ENCODE measurements at places on chromosomes 1 and 21. TPM values are rescaled to one million over a fixed set of nuclear protein-coding genes. Genes with fewer than 3 reads are reported as not detected.

PROX1 gene
- 0.16 TPM for total RNA-seq

SASS6 gene
- total RNA-seq, result 1.8 TPM

SPATA1 gene
- total RNA-seq, result 2.3 TPM

C1orf226 gene
- total RNA-seq, result 0.49 TPM

MRAP gene
- not detected for total RNA-seq

PLXNA2 gene
- total RNA-seq, result 5.8 TPM

CD244 gene
- total RNA-seq, result not detected

E2F2 gene
- 0.24 TPM for total RNA-seq

ZNF326 gene
- 9.6 TPM for total RNA-seq

OR6K3 gene
- not detected for total RNA-seq

CFAP74 gene
- total RNA-seq, result not detected

RIPPLY3 gene
- 0.16 TPM for total RNA-seq

SLC1A7 gene
- total RNA-seq, result not detected

CBR3 gene
- total RNA-seq, result 14.4 TPM

ZP4 gene
- total RNA-seq, result 0.12 TPM

LYPD8 gene
- total RNA-seq, result not detected

LCE3E gene
- total RNA-seq, result not detected

FCRL6 gene
- not detected for total RNA-seq

SYCP1 gene
- not detected for total RNA-seq

NR5A2 gene
- 0.32 TPM for total RNA-seq

LSS gene
- total RNA-seq, result 465 TPM

FCGR3B gene
- not detected for total RNA-seq

IQCC gene
- 0.97 TPM for total RNA-seq

NBPF4 gene
- total RNA-seq, result not detected

DCDC2B gene
- not detected for total RNA-seq

FUBP1 gene
- 108 TPM for total RNA-seq

HIVEP3 gene
- 2.4 TPM for total RNA-seq

TSACC gene
- not detected for total RNA-seq

NBPF10 gene
- 2.4 TPM for total RNA-seq

FAM167B gene
- 2.7 TPM for total RNA-seq

MROH7 gene
- 0.49 TPM for total RNA-seq

OLFML2B gene
- 84.0 TPM for total RNA-seq

CLCA1 gene
- not detected for total RNA-seq

ANGPTL3 gene
- total RNA-seq, result 0.12 TPM

VCAM1 gene
- 32.8 TPM for total RNA-seq

CHODL gene
- total RNA-seq, result 0.16 TPM

EPS15 gene
- total RNA-seq, result 77.7 TPM

MYOM3 gene
- total RNA-seq, result 0.12 TPM
